ENCODE measurements at places on chromosomes 3 and 15.

- no peak for DNase-seq
These were observed 48.5 kb upstream of the TSPAN3 start for GRCh38 chr15:77119446-77119845.

DNA sequence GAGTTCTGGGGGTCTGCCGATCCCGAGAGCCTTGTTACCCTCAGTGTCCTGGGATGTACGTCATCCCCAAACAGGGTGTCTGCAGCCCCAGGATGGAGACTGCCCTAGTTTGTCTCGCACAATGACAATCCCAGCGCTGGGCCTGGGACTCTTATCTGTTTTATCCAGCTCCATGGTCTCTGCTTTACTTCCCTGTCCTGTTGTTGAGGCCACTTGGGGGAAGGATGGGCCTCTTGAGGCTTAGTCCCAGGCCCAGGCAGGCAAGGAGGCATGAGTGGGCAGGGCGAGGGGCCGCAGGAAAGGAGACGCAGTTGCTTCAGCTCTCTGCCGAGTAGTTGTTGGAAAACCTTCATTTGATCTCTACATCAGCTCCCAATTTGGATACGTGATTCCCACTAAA is 17.4 kb downstream of the SMAD6 start:
- no peak for DNase-seq

DNA sequence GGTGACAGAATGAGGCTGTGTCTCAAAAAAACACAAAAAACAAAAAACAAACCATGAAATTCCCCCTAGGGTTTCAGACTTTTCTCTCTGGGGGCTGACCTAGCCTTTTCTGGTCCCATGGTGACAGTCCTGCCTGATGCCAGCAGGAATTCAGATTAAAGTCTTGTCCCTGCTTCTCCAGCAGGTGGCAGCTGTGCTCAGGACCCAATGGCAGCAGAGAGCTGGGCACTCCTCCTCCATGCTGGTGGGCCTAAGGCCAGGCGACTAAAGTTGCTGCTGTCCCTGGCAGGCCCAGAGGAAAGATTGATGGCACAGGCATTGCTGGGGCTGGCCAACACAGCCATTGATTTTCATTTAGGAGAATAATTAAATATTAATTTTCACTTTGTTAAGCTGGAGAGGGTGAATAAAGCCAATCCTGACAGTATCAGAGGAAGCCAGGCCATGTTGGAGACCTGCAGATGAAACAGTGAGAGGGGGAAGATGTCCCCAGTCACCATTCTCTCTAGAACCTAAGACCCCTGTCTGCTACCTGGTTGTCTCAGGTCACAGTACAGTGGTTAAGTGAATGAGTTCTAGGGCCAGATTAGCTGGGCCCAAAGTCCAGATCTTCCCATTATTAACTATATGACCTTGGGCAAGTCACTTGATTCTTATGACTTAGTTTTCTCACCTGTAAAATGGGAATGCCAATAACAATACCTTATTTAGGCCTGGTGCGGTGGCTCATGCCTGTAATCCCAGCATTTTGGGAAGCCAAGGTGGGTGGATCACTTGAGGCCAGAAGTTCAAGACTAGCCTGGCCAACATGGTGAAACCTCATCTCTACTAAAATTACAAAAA is 7.1 kb downstream of the CELF6 start:
- DNase-seq, result peak; percentile 36

DNA sequence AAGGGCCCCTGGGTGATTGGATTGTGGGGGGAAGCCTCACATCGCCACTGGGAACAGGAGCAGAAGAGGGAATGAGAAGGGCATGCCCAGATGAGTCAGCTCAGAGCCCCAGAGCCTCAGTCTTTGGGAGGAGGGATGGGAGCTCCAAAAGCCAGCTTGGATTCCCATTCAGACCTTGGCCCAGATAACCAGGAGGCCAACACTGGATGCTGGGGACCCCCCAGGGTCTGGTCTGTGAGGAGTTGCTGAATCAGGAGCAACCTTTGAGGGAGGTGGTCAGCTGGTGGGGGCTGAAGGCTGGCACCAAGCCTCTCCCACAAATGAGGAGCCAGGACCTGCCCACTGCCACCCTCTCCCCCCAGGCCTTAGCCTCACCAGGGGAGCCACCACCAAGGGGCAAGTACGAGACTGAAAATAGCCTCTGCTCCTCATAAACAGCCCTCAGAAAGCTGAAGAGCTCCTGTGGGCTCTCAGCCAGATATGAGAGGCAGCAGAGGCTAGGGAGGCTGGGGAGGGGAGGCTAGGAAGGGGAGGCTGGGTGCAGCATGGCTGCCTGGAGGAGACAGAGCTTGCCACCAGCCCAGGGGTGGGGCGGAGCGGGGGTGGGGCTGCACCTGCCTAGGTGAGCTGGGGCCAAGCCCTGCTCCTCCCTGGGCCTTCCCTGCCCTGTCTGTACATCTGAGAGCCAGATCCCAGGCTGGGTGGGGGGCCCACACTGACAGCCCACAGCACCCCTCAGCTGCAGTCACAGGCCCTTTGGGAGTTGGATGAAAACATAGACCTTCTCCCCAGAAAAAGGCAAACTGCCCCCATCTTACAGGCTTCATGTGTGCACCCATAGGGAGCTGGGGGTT is 99.8 kb downstream of the SEC22A start:
- DNase-seq, result no peak

GRCh38 chr3:40229963-40230362 is 79.5 kb upstream of the EIF1B start:
- DNase-seq, result no peak

GRCh38 chr3:4748127-4748526 is 231.1 kb upstream of the BHLHE40 start:
- no peak for DNase-seq
